ENCODE measurements at places on chromosomes 1 and 21. TPM values are rescaled to one million over a fixed set of nuclear protein-coding genes. Genes with fewer than 3 reads are reported as not detected.

PMVK gene
- 32.8 TPM for total RNA-seq

RAB3B gene
- 0.08 TPM for total RNA-seq

C2CD4D gene
- 0.76 TPM for total RNA-seq

TSPAN2 gene
- 0.26 TPM for total RNA-seq

SSBP3 gene
- total RNA-seq, result 65.4 TPM

DNA sequence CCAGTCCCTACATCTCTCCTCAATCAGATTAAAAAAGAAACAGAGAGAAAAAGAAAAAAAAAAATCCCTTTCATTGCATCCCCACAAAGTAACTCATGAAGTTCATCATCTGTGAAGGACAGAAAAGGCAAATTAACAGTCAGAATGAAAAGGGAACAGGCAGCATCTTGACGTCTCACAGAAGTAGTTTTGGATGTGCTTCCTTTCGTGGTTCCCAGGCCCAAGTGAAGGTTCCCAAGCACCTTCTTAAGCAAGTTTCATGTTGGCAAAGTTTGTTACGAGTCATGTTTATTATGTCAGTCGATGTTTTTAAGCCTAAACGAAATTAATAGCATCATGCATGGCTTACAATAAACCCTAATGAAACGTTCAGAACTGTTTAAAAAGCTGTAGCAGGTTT is 475.2 kb downstream of the SETD4 start:
- DNase-seq, result no peak

DNA sequence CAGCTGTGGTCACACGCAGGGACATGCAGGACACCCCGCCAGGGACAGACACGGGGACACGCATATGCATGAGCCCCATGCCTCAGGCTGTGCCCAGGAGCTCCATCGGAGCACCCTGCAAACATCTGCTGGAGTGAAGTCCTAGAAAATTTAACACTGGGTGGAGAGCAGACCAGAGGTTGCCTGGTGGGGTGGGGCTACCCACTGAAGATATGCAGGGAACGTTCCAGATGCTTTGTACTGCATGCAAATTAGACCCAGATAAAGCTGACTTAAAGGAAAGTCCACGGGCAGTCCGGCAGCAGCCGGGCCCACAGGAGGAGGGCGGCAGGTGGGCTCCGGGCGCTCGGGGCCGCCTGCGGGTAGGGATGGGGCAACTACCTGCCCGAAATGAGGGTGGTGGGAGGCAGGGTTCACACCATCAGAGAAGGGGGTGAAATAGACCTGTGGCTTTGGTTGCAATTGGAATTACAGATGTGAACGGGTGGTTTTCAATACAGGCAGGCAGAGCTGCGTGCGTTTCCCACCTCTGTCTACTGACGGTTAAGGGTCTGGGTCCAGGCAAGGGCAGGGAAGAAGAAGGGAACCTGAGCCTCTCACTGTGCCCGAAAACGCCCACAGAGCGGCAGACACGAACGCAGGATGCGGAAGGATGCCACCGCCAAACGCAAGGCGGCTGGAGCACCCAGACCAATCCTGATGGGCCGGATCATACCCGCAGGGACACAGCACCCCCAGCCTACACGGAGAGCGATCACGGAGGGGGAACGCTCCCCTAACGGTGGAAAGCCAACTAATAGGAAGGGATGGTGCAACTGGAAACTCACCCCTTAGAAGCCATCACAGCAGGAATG is 21.0 kb downstream of the CFAP74 start:
- no peak for DNase-seq

GRCh38 chr1:212004895-212005608 is 30.3 kb downstream of the INTS7 start:
- no peak for DNase-seq

DNA sequence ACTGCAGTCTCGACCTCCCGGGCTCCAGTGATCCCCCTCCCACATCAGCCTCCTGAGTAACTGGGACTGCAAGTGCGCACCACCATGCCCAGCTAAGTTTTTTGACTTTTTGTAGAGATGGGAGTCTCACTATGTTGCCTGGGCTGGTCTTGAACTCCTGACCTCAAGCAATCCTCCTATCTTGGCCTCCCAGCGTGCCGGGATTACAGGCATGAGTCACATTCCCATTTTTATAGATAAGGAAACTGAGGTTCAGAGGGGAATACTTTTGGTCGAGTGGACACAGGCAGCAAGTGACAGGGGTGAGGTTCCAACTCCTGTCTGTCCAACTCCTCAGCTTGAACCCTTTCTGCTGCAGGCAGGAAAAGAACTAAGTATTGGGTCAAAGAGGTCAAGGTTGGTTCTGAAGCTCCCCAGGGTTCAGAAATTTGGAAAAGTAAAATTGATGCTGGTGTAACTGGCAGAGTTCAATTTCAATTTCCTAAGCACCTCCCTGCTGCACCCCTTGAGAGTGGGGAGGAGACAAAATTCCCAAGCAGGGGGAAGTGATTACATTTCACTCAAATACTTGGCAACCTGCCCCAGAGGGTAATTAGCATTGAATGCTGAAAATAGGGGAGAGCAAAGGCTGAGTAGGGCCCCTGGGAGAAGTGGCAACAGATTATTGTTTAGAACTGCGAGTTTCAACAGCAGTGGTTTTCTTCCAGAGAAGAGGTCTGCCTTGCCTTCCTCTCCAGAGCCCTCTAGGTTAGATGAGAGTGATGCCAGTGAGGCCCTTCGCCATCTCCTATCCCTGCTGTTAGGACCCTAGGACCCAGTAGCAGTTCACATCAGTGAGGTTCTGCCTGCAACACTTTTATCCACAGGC is 17.5 kb upstream of the ALPL start:
- no peak for DNase-seq

- DNase-seq, result no peak
Observed at GRCh38 chr1:168362991-168363390, 82.3 kb downstream of the TBX19 start.

DNA sequence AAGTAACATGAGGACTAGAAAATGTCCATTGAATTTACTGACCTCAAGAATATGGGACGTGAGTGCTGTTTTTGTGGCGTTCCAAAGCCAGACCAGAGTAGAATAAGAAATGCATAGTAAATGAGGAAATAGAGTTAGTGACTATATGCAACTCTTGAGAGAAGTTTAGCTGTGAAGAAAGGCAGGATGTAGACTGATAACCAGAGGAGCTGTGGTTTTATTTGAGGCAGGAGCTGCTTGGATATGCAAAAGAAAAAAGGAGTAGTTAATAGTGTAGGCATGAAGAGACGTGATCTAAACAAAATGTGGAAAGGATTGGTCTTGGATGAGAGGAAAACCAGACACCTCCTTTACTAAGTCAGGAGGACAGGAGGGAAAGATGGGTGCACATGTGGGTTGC is 28.2 kb downstream of the DNAH14 start:
- no peak for DNase-seq

DNA sequence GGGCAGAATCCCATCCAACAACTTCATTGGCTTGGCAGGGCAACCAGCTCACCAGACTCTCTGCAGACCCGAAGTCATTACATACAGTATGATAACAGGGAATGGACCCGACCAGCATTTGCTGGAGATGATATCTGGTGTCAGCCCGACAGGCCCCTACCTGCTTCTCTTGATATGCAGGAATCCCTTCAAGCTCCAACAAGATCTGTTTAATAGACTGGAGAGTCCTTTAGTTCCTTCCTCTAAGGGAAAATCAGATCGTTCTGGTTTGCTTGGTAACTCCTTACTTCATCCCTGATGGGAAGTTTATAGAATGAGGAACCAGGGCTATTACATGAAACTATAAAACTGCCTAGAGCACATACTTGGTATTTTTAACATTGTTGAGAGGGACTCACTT is 61.2 kb downstream of the EDARADD start:
- DNase-seq, result no peak

TBX15 gene
- total RNA-seq, result not detected

- DNase-seq, result no peak
Observed at GRCh38 chr1:39720094-39720999, 18.3 kb upstream of the PPIE start.

GRCh38 chr1:88224906-88225305 is 459.2 kb upstream of the PKN2 start:
- DNase-seq, result no peak

Measured in activated naive CD8-positive, alpha-beta T cell treated with anti-CD3 and anti-CD28 coated beads for 36 hours (primary cell).